Ammon's horn (tissue), 1 donor: ENCODE measurements at places on chromosomes 5 and 9.

DNA sequence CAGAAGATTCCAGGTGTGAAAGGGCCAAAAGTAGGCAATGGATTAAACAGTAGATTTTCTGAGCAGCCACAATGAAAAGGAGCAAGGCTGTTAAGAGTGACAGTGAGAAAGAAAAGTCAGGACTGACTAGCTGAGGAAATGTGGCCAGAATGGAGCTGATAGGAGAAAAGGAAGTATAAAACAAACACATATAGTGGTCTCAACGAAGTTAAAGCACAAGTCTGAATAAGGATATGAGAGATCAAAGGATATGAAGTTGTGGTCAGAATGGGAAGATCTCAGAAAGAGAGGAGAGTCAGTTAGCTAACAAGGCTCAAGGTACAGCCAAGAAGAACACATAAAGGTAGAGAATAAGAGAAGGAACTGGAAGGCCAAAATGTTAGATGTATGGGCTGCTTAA, 39.9 kb downstream of the FNIP1 start:
- no peak for DNase-seq

DNA sequence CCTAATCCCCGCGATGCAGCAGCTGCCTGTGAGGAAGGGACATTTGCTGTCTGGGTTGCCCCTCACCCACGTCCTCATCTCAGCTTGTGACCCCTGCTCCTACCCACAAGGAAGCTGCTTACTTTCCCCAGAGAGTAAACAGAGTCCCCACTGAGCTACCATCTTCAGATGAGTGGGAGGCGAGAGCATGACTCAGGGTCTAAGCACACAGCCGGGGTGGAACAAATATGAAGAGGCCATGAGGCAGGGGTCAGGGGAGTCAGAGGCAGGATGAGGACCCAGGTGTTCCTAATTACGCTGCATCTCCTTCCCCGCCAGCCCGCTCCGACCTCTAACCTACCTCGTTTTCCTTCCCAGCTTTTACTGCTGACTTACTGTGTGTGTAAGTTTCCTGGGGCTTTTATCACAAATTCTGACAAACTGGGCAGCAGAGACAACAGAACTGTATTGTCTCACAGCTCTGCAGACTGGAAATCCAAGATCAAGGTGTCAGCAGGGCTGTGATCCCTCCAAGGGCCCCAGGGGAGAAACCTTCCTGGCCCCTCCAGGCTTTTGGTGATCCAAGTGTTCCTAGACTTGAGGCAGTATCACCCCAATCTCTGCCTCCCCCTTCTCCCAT, 94.0 kb upstream of the DNAH5 start:
- no peak for DNase-seq

- DNase-seq, result no peak
Measured at GRCh38 chr5:151562019-151562707, 29.0 kb downstream of the FAT2 start.

GRCh38 chr5:14503017-14503680, 78.4 kb upstream of the OTULINL start:
- DNase-seq, result no peak

DNA sequence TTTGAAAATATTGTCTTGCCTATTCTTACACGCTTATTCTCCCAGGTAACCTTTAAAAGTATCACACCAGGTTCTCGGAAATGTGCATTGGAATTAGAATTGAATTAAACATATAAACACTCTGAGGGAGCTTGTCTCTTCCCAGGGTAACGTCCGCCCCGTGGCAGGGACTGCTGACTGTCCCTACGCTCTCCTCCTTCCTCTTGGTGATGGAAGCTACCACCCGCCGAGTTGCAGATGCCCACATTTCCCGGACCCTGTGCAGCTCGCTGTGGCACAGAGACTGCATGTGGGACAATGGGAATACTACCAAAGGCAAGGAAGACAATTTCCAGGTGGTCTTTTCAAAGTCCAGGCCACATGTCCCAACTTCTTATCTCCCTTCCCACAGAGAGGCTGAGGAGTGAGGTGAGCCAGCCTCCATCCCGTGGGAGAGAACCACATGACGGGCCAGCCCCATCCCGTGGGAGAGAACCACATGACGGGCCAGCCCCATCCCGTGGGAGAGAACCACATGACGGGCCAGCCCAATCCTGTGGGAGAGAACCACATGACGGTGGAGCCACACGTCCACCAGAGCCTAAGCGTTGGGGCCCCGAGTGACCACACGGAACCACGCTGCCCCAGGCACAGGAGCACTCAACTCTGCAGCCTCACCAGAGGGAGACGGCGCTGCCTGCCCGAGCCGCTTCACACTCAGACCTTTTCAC, 249.4 kb upstream of the IRX1 start:
- DNase-seq, result no peak

DNA sequence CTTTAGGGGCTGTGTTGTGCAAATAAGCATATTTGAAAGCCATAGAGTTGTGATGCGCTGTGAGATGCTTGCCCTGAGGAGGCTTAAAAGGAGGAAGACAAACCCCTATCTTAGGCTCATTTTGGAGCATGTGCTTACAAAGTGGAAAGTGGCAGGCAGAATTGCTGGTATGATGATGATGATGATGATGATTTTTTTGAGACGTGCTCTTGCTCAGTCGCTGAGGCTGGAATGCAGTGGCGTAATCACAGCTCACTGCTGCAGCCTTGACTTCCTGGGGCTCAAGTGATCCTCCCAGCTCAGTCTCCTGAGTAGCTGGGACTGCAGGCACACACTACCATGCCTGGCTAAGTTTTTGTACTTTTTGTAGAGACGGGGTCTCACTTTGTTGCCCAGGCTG, 1.7 kb downstream of the CNOT8 start:
- DNase-seq, result no peak

DNA sequence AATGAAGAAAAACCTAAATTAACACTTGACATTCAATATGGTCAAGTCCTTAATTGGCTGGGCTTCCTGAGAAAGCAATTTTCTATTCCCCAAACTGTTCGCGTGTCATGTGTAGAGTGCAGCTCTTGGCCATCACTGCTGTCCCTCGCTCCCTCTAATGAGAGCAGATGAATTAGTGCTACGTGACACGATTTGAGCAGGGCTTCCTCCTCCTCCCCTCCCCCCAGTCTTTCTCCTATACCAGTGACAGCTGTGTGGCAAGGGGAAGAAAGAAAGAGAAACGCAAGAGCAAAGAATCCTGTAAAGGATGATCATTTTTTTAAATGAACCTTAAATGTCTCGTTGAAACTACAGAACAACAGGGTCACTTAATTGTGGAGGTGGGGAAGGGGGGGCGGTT, 159.6 kb downstream of the BNC2 start:
- DNase-seq, result peak; percentile 6

GRCh38 chr5:80761176-80761575, 106.4 kb upstream of the DHFR start:
- DNase-seq, result no peak

- DNase-seq, result peak; percentile 39
Measured at GRCh38 chr9:112443200-112443599, 43.4 kb upstream of the KIAA1958 start.

DNA sequence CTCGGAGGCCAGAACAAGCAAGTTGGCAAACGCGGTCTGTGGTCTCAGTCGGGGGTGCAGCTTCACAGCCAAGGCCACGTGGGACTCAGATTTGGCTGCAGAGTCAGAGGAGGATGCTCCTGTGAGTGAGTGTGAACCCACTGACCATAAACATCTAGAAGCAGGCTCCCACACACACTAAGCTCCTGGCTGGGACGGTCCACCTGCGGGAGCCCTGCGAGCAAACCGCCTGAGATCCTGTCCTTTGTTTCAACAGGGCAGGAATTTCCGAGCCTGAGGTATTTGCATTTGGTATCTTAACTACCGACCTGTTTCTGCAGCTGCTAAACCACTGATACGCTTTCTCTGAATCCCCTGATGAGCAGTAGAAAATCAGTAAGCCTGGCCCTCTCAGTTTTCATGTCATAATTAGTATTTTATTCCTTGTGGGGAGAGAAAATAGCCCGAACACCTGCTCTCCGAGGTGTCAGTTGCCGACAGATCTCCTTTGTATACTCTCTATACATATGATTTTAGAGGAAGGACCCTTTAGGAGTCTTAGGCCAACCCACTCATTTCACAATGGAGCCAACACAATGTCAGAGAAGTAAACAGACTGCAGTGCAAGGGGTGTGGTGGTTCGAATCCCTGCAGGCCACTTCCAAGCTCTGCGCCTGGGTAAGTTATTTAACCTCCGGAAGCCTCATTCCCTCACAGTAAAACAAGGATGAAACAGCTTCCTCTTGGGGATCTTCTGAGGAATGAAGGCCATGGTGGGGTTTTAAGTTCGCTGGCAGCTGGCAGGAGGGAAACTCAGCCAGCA, 40.9 kb upstream of the PWWP2A start:
- no peak for DNase-seq

GRCh38 chr9:136886610-136887597, 588 bp downstream of the TRAF2 start:
- DNase-seq, result peak; percentile 6

GRCh38 chr9:86562691-86563090, 208.5 kb upstream of the TUT7 start:
- no peak for DNase-seq

DNA sequence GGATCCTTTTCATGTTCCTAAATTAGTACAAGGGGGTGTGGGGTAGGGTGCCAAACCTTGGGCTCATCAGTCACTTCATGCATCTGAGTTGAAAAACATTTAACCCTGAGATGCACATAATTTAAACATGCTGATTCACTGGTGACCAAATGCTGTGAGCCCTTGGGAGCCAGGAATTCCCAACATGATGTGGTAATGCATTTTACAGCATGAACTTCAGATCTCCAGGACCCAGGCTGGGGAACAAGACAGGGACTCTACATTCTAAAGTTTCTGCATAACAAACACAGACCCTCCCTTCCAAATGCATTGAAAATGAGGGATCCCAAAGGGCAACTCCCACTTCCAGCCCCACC, 322.2 kb downstream of the NDUFS4 start:
- DNase-seq, result no peak

GRCh38 chr5:155147222-155147621, 133.7 kb downstream of the KIF4B start:
- peak; percentile 10 for DNase-seq

GRCh38 chr9:105242557-105242956, 1.9 kb upstream of the SLC44A1 start:
- no peak for DNase-seq

DNA sequence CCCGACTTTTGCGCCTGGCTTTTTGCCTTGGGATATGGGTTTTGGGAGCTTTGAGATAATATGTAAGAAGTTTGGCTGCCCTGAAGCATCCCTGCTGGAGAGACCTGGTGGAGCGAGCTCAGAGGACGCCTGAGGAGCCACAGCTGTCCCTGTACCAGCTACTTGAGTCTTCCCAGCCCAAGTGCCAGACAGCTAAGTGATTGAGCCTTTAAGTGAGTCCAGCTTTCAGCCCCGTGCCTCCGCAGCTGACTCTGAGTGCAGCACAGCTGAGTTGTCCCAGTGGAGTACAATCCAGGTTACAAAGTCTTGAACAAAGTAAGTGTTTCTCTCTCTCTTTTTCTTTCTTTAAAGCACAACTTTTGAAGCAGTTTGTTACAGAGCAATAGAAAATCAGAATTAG, 203.8 kb upstream of the DAP start:
- no peak for DNase-seq

DNA sequence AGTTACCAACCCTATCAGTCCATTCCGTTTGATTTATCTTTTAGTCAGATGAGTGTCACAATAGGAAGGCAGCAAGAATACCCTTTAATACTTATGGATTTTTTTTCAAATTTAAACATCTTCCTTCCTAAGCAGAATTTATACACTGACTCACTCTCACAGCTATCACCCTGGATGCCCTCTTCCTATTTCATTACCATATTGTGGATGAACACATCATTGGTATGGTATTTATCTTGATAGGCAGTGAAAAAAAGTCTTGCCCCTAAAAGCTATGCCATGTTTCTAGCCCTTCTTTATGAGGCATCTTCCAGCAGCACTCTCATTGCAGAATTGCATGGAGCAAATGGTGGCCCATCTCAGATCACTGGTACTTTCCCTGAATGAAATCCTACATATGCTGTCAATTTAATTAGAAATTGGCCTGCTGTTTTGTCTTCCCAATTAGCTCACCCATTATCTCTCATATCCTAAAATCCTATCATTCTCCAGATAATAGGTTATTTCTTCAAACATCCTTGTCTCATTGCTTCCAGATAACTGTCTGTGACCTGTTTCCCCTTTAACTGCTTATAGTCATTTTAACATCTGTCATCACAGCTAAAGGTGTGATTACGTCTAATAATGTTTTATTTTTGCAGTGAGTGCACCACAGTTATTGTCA, 433.5 kb upstream of the POU5F2 start:
- DNase-seq, result no peak

GRCh38 chr5:154755361-154756008, at the start of gene LARP1:
Gene LARP1, plus strand, starts transcription at chr5:154755377. Its CDS starts 381 bp downstream, at chr5:154755758.
- DNase-seq, result peak; percentile 46

- no peak for DNase-seq
Measured at GRCh38 chr5:154679501-154679900, 75.7 kb upstream of the LARP1 start.

DNA sequence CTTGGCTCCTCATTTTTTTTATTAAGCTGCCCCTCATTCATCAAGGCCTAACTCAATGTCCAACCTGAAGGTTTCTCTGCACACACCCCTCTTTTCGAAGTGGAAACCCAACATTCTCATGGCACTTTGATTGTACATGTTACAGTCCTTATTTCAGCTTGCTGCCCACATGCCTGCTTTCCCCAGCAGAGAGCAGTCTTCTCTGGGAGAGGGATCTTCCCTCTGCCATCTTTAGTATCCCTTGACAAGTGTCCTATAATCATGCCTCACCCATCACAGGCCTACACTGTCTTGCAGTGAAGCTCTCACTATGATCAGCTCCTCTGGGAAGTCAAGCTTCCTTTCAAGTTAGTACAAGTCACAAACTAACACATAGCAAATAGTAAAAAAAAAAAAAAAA, 175.1 kb downstream of the ACER2 start:
- no peak for DNase-seq

DNA sequence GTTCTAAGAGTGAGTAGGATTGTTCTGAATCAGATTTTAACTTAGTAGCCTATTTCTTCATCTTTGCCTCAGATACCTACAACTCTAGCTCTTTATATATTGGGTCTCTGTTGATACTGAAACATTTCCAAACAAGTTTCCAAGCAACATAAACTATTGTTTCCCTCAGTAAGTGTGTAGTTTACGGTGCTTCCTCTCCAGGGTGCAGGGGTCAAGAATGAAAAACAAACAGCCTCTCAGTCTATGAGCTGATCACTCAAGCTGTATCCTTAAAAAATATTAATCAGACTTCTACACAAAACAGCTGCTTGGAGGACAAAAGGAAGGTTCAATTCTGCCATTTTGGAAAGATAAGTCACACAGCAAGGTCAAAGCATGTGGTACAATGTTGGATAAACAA, 75.0 kb downstream of the ADAMTS12 start:
- DNase-seq, result no peak

DNA sequence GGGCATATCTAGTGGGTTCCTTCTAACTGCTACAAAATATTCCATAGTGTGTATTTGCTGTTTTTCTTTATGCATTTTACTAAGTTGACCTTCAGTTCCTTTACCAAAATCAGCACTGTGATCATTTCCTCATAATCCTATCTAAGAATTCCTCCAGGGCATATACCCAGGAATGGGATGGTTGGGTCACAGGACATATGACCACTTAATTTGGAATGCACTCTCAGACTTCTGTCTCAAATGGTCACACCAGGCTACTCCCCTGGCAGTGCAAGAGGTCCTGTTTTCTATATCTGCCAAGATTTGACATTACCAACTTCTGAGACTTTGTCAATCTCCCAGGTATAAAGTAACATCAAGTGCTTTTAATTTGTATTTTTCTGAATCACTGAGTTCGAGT, 63.9 kb downstream of the ADAMTS12 start:
- DNase-seq, result no peak

- peak; percentile 79 for DNase-seq
Measured at GRCh38 chr9:34252670-34253459, 74.0 kb downstream of the UBAP1 start.

- no peak for DNase-seq
Measured at GRCh38 chr5:102090770-102091169, 205.3 kb downstream of the SLCO4C1 start.
